ENCODE measurements at places on chromosomes 2 and 18.

DNA sequence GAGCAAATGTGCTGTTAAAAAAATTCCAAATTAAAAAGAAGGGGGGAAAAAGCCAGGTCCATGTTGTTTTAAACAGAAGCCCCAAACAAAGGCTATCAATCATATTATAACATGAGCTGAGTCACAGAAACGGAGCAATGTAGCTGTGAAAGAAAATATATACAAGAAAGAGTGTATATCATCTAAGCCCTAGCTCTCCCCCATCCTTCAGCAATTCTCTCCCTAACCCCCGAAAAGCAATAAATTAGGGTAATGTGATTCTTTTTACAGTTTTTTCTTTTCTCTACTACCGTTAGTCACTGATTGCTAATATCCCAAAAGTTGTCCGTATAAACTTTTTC lies 25.3 kb downstream of the FEZ2 start:
- no peak for DNase-seq

DNA sequence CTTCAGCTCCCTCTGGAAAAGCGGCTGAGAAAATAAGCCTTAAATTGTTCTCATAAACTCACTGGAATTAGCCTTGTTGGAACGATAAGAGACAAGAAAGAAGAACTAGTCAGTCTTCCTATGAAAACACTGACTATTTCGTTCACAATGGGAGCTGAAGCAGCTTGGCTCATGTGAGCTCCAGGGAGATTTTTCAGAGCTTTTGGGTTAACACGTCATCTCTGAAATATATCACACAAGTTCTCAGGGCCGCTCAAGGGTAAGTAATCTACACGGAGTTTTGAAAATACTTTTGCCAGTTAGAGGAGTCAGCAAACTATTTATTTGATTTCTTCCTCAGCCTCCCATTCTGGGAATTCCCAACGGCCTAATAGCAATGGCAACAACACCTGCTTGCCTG lies 316.2 kb upstream of the MGAT5 start:
- DNase-seq, result no peak

- DNase-seq, result no peak
Observed at GRCh38 chr2:51265539-51265938, 233.6 kb upstream of the NRXN1 start.

DNA sequence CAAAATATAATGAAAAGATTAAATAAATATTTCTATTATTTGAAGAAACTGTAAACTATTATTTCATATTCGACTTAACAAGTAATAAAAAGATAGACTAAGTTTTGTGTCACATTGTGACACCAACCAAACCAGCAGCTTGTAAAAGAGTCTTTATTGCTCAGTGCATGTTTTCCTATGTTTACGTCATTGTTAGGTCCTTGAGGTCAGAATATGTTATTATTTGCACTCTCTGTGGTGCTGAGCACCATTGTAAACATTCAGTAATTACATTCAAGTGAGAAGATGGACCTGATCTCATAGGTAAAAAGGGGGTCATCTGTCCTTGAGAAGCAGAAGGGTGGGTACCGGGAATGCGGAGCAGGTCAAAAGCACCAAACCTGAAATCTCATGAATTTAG lies 1999.1 kb upstream of the CELF4 start:
- DNase-seq, result no peak

- no peak for DNase-seq
Observed at GRCh38 chr2:218276986-218277755, 6.9 kb downstream of the PNKD start.

- DNase-seq, result no peak
Observed at GRCh38 chr2:156323754-156324153, 8.8 kb downstream of the NR4A2 start.

- DNase-seq, result no peak
Observed at GRCh38 chr2:230447455-230448451, 31.8 kb downstream of the SP100 start.

DNA sequence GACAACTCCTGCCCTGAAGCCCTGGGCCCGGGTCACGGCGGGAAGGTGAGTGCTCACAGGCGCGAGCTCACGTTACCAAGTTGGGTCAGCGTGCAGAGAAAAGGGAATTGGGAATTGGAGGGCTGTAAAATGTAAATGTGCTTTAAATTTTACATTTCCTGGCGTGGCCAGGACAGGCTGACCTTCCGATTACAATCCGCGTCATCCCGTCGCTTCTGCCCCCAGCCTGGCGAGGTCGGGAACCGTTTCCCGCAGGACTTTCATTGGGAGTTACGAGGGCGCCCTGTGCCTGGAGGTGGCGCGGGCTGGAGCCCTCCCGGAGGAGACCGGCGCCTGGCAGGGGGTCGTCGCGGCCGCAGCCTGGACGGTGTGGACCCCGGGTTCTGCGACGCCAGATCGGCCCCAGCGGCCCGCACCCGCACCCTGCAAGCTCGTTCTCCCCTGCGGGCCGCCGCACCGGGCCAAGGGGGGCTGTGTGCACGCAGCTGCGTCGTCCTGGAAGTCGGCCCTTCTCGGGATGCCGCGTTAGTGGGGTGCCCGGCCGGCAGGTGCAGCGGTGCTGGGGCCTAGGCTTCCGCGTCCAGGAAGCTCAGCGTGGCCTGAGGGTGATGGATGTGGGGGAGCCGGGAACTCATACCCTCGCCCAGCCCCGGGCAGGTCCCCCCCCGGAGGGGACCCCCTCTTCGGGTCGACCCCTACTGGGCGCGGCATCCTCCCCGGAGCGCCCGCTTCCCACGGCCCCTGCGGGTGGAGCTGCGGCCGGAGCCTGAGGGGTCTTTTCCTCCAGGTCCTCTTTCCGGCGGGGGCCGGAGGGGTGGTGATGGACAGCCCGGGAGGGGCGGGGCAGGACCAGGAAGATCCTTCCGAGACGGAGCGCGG lies 63.9 kb downstream of the LRRFIP1 start:
- DNase-seq, result no peak

DNA sequence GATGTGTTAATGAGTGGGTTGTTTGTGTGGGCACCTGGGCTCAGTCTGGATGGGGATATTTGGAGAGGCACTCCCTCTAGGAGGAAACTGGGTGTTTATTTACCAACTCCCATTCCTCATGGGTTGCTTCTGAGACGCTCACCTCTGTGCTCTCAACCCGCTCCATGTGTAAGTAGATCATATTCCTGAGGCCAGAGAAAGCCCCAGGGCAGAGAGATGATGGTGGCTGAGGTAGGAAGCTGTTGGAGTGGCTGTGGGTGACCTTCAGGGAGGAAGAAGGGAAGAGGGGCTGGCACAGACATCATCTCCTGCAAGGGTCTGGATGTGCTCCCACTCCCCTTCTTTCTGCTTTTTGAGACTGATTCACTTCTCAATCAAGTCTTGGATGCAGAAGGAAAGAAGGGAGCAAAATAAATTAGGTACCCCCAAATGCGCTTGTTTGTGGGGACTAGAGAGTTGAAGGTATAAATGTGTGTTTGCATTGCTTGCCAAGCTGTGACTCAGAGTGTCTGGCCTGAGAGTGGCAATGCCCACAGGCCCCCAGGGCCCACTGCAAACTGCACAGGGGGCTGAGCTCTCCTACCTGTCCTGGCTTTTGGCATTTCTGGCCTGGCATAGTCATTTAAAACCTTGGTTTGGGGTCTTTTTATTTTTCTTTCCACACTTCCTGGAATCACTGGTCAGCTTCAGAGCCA lies 57.2 kb upstream of the TNP1 start:
- no peak for DNase-seq

GRCh38 chr2:186542002-186542401 lies 47.9 kb upstream of the ITGAV start:
- no peak for DNase-seq

GRCh38 chr2:652881-653480 lies 24.2 kb downstream of the TMEM18 start:
- DNase-seq, result no peak

GRCh38 chr18:59961070-59961469 lies 61.3 kb downstream of the PMAIP1 start:
- no peak for DNase-seq

DNA sequence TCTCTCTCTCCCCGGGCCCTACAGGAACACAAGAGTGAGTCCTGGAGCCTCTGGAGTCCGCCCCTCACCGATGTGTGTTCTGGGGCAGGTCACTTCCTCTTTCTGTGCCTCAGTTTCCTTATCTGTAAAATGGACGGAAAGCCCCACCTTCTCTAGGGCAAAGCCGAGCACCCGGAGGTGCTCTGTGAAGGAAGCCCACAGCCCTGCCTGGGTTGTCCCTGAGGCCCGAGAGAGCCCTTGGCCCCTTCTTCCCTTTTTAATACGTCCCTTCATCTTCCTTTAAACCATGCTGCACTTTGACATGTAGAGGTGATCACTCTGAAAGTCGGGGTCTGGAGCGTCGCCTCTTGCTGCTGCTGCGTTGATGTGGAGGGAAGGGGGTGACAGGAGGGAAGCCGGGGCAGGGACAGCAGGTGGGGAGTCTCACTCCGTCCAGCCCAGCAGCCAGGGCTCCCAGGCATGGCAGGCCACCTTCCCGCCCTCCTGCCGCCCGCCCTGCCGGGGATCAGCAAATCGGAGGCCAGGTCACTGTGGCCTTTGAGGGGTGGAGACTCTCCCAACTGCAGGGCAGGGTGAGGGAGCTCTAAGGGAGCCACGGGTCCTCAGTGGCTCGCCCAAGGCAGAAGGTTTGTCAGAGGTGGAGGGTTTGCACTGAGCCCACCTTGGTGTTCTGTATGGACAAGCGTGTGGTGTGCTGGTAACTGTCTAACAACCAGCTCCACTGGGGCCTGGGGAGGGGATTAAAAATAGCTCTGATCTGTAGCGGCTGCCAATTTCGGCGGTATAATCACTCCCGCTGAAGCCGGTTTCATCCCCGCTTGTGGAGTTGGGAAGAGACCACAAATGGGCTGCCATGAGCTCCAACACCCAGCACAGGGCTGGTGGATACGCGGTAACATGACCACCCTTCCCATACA lies 135.9 kb upstream of the ID2 start:
- no peak for DNase-seq

GRCh38 chr2:187646556-187646955 lies 92.3 kb upstream of the TFPI start:
- no peak for DNase-seq

GRCh38 chr2:95063086-95063958 lies 37.8 kb downstream of the MAL start:
- no peak for DNase-seq

DNA sequence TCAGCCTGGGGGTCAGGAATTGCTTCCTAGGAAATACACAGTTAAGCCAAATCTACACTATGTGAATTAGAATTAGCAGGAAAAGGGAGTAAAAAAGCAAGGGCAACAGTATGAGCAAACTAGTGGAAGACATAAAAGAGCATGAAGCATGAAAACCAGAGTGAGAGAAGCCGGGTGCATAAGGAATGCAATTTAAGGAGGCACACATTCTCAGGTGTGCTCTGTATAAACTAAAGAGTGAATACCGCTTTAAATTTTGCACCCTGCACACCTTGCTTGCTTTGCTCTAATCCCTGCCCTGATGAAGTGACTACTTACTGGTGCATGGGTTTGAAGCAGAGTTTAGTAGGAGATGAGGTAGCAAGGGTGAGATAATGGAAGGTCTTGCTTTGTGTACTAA lies 65.7 kb upstream of the EPHA4 start:
- DNase-seq, result no peak

GRCh38 chr18:32520771-32521170 lies 50.1 kb upstream of the GAREM1 start:
- no peak for DNase-seq

DNA sequence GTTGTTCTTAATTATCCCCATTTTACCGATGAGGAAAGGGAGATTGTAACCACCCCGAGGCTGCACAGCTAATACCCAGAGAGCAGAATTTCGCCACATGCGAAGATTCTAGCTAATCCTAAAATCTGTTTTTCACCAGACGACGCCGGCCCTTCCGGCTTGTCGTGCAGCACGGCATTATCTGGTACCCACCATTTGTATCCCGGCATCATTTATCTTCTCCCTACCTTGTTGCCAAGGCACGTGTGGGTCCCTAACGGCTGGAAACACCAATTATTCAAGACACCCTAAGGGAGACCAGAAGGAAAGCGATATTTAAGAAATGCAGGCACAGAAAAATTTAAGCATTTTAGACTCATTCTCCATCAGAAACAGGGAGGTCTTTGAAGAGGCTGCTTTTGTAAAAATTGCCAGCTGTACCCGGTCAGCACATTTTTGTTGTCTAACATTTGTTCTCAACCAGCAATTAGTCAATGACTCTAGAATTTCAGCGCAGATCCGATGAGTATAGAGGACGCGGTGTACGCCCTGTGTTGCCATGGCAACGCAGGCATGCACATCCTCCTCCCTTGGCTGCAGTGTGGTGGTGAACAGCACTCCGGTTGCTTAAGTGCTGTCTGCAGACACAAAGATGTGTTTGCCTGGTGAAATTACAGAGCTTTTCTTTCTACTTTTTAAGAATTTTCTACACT lies 111.6 kb downstream of the AGAP1 start:
- DNase-seq, result no peak

DNA sequence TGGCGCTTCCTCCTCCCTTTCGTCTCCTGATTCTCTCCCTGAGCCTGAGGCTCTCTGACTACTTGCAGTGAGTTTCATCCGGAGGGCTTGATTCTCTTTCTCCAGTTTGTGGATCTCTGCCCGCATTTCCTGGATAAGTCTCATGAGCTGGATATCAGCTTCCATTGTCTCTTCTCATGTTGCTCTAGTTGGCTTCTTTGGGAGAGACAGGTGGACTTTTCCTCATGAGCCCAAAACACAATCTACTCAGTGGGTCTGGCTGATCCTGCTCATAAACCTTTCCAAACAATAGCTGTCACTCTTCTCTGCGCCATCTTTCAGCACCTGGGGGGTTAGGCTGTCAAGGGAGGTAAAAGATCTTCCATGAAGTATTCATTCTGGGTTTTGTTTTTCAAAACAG lies at the start of gene CCDC195:
Gene CCDC195, minus strand, starts transcription at position 165 of the 400 bp plus-strand sequence. Its CDS starts 0 bp downstream, at position 165.
- DNase-seq, result no peak

GRCh38 chr2:148666555-148666954 lies 22.0 kb downstream of the EPC2 start:
- no peak for DNase-seq

DNA sequence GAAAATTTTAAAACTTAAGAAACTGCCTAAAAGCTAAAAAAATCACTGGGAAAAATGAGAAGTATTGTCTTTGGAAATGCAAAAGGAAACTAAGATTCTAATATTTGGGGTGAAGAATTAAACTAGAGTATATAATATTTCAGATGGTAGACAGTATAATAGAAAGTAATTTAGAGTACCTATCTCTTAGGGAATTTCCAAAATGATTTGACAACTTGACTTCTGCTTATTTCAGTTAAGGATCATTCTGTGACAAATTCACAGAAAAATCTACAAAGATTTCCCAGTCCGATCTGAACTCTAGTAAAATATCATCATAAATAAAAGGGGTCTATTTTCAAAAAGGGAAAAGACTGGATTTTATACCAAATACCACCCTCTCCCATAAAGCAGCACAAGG lies 99.6 kb downstream of the ATAD2B start:
- no peak for DNase-seq

- no peak for DNase-seq
Observed at GRCh38 chr2:170310876-170311502, 133.0 kb downstream of the MYO3B start.

- DNase-seq, result no peak
Observed at GRCh38 chr2:164816046-164816445, 25.6 kb downstream of the COBLL1 start.

GRCh38 chr2:169362118-169362893 lies at the start of gene LRP2:
LRP2 (minus strand) TSS chr2:169362534; CDS start chr2:169362399, 135 bp downstream.
- DNase-seq, result no peak

GRCh38 chr18:2502880-2503279 lies 68.4 kb downstream of the METTL4 start:
- no peak for DNase-seq

GRCh38 chr2:123438675-123439074 lies 586.4 kb upstream of the CNTNAP5 start:
- no peak for DNase-seq
